ENCODE measurements at places on chromosomes 4 and X.

GRCh38 chrX:130647468-130647867 is 245.7 kb downstream of the RBMX2 start:
- no peak for DNase-seq

- no peak for DNase-seq
Measured at GRCh38 chrX:148333989-148334388, 166.4 kb upstream of the AFF2 start.

DNA sequence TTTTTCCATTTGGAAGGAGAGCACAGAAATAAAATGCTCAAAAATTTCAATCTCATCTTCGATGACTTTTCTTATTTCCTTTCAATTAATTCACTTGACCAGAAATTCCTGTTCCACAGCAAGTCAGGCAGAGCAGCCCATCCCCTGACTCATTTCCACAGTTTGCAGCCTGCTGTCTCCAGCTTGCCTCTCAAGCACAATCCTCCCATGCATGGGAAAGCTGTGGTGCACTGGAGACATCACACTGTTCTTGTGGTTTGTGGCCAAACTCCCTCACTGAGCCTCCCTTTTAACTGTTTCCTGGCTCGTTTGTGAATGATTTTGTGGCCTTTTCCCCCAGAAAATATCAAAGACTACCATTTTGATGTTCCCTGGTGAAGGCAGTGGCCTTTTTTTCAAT is 114.0 kb upstream of the ENPEP start:
- no peak for DNase-seq

DNA sequence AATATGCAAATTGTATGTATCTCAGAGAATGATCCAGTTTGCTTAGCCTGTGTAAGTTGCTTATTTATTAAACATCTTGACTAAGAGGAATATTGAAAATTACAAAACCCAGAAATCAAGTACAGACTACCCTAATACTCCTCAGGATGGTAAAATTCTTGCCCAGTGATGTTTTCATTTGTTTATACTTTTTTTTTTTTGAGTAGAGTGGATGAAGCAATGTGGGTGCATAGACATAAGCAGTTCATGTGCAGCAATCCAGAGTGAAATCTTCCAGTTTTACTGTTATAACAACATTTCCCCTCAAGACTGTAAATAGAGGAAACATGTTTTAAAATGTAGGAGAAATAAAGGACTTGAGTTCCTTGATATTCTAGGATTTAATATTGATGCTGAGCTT is 4.7 kb downstream of the GLRB start:
- no peak for DNase-seq

DNA sequence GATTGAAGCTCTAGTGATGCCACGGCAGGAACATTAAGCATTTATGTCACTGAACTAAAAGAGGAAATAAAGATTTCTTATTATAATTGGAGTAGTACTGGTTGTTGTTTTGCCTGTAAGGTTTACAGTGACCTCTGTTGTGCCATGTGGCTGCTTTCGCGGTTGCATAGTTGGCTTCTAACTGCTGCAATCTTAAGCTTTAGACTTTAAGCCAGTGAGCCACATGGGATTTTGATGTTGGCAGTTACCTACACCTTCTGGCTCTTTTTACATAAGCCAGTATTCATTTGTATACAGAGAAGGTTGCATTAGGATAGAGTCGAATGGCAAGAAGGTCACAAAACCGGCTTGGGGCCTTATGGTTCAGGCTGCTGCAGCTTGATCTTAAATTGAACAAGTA is 1311.6 kb downstream of the RAPGEF2 start:
- DNase-seq, result no peak

GRCh38 chr4:183556947-183557346 is 52.1 kb downstream of the ING2 start:
- DNase-seq, result no peak

- no peak for DNase-seq
Measured at GRCh38 chr4:83221897-83222441, 62.6 kb downstream of the COQ2 start.

- no peak for DNase-seq
Measured at GRCh38 chrX:136185401-136186022, 38.2 kb downstream of the FHL1 start.

- no peak for DNase-seq
Measured at GRCh38 chr4:53771326-53771725, 180.0 kb upstream of the LNX1 start.

DNA sequence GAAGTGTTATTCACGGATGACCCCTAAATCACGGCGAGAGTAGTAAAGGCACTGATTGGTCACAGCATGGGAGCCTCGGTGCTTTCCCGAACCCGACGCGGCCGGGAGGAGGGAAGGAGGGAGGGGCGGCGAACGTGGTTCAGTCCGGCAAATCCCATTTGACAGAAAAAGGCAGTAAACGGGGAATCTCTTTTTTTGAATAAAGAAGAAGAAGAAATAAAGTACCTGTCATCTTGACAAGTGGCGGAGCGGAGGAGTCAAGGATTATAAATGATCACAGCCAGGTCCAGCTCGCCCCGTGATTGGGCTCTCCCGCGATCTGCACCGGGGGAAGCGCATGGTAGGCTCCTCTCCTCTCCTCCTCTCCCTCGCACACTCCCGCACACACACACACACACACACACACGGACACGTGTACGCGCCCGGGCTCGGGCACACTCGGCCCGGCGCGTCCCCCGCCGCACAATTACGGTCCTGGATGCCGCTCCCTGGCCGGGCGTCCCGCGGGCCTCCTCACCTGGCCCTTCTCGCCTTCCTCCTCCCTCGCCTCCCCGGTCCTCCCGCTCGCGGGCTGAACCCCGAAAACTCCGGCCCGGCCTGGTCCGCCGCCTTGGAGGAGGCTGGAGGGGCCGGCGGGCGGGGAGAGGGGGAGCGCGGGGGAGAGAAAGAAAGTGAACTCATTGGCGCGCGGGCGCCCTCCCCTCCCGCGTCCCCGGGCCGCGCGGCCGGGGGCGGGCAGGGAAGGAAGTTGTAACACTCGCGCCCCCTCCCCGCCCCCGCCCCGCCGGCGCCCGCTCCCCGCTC is 99.2 kb upstream of the TENM3 start:
- no peak for DNase-seq

DNA sequence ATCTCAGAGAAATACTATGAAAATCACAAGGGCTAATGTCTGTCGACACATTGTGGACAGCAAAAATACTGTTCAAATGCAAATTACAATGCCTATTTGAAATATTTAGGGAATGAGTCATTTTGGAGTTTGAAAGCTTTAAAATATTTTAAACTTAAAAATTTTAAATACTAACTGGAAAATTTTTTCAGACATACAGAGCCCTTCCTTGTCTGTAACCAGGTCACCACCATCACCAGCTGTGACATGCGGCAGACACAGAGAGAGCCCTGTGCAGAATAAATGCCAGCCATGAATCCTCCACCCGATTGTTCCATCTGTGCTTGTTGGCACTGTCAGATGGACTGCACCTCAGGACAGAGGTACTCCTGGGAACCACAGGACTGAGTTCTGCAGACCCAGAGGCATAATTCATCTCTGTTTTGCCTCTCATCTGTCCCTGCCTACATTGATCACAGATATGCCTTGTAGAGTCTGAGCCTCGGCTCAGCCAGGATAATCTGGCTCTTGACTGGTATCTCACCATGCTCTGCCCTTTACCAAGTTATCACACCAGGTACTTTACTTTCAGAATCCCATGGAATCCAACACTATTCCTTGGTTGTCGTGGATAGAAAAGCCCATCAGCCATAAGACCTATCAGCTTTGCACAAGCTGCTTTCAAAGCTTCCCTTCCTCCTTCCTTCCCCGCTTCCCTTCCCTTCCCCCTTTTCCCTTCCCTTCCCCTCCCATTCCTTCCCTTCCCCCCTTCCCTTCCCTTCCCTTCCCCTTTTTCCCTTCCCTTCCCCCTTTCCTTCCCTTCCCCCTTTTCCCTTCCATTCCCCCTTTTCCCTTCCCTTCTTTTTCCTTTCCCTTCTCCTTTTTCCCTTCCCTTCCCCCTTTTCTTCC is 67.2 kb downstream of the TBC1D9 start:
- no peak for DNase-seq

GRCh38 chrX:148534291-148534690 is 33.9 kb downstream of the AFF2 start:
- no peak for DNase-seq

DNA sequence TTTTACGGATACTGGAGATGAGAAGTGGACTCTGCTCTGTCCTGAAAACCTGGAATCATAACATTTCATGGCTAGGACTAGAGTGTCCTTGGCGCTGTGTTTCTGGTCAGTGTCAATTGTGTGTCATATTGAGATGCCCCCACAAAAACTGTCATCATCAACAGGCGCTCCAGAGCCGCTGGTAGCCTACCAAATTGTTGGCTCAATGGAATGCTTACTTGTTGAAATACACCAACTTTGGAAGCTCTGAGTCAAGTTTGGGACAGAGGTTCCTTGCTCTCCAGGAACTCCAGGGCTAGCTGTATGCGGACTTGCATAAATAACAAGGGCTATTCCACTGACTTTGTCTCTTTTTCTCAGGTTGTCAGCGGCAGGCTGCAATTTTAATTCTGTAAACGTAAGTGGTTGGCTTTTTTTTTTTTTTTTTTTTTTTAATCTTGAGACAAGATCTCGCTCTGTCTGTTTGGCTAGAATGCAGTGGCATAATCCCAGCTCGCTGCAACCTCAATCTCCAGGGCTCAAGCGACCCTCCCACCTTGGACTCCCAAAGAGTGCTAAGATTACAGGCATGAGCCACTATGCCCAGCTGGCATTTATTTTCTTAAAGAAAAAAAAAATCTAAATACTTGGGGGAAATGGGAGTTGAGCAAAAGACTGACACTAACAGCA is 871 bp upstream of the HPGD start:
- no peak for DNase-seq

DNA sequence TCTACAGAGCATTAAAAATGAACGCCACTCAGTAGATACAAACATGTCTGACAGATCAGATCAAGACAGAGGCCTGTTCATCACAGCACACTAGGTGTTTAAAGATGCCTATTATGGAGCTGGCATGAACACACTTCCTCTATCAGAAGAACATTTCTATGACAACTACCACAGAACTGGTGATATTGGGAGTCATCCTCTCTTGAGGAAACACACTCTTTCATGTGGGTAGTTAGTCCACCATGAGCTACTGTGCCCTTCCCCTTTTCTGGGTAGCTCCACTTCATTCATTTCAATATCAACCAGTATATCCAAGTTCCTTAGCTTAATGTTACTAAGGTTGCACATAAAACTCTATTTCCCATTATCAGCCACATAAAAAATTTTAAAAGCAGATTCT is 46.7 kb downstream of the MAOB start:
- DNase-seq, result no peak

- no peak for DNase-seq
Measured at GRCh38 chrX:39144956-39145355, 343.7 kb downstream of the MID1IP1 start.

GRCh38 chr4:156762851-156763250 is 208.7 kb downstream of the PDGFC start:
- DNase-seq, result no peak

GRCh38 chr4:151469970-151470369 is 61.0 kb downstream of the FHIP1A start:
- no peak for DNase-seq

DNA sequence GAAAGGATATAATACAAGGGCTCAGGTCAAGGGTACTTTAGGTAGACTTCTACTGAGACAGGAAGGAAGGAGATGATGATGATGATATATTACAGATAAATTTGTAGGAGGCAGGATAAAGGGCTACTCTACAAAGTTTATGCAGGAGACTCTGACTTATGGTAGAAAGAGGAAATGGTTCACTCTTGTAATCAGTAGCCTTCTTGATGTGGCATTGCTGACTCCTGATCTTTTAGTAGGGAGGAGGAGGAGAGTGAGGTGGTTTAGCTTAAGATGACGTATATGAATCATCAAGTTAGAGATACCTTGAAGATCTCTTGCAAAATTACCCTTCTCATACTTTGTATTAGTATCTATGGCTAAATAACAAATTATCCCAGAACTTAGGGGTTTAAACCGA is 4.7 kb downstream of the BLTP1 start:
- no peak for DNase-seq

- DNase-seq, result no peak
Measured at GRCh38 chr4:83080561-83080960, 34.0 kb downstream of the PLAC8 start.

DNA sequence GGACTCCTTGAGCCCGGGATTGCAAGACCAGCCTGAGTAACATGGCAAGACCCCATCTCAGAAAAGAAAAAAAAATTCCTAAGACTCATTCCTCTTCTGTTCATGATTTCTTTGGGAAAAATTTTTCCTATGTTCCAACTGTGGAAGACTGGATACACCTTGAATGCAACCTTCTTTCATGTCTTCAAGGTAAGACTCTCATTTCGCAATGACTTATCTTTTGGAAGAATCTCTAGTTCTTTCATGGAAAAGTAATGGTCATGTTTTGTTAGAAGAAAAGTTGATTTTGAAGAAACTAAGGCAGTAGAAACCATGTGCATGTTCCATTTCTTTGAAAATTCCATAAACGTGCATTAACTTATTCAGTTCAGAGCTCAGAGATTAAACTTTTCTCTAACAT is 26.0 kb upstream of the BBS12 start:
- no peak for DNase-seq

DNA sequence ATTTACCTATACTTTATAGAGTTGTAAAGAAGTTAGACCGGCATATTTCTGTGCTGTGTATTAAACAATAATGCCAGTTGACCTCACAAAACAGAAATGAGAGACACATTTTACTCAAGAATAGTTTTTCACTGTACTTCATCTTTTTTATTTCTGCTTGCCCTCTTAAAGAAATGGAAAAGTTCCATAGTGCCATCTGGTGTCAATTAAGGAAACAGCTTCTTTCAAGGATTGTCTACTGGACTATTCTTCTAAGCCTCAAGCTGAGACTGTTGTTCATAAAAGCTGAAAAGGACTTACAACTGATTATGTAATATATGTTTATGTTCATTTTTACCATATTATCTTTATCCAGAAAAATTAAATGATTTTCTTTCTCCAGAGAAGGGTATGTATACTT is 1523.7 kb downstream of the ARAP2 start:
- DNase-seq, result no peak

DNA sequence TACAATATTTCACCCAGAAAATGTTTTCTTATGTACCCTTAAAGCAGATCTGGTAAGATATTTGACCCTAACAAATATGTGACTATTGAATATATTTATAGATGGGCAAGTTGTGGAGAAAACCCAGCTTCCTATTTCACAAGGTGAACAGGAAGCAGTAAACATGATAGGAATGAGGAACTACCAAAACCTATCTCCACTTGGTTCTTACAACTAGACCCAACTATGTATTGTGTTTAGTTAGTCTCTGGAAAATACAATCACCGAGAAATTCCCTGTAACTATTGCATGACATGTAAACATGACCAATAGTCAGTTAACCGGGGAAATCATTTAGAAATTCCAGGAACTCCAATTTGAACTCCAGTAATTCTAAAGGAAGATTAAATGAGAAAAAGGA is 8.4 kb upstream of the RXFP1 start:
- DNase-seq, result no peak

DNA sequence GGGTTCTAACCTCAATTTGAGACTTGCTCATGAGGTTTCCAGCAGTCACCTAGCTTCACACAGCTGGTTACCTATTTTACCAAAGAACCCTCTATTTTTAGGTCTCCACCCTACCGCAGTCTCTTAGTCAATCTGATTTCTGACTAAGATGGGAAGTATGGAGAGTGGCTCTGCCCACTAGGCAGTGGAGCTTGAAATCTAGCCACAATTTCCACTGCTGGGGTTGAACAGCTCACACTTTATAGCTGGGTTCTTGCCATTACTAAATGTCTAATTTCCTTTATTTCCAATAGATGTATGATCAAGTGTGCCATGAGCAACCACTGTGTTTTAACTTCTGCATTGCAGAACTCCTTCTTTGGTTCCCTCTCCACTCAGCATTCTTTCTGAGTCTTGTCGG is 43.1 kb downstream of the GASK1B start:
- DNase-seq, result no peak
